ENCODE measurements at places on chromosomes 12 and 14.

DNA sequence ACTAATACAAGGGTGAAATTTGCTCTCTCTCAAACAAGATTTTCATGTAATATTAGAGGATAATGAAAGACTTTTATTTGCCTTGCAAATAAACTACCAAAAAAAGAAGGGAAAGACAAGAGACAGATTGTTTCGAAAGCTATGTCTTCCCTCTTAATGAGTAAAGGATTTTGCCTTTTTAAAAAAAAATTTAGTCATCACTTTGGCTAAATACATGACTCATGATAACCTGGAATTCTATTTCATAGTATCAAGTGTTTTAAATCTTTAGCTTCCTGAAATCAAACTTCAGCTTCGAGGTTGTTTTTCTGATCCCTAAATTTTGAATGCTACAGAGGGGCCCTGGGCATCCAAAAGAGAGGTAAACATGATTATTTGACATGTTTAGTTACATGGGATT, 144.4 kb downstream of the CCDC59 start:
- no peak for DNase-seq

- DNase-seq, result peak; percentile 14
Observed at GRCh38 chr12:11650286-11651281, 1.1 kb downstream of the ETV6 start.

DNA sequence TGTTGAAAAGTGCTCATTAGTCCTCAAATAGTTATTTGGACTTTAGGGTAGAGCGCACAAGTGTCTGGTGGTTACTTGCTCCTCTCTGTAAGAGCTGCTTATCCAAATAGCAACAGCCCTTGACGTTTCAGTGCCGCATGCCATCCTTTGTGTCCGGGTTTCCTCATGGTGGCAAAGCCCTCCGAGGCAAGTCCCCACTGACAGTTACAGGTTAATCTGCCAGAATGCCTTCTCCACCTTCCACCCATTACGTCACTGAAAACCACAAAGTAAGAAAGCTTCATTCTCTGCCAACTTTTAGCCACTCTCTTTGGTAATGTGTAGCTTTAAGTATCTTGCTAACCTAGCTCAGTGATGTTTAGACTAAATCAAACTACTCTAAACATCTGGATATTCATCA, 78.6 kb downstream of the POLR3B start:
- no peak for DNase-seq

DNA sequence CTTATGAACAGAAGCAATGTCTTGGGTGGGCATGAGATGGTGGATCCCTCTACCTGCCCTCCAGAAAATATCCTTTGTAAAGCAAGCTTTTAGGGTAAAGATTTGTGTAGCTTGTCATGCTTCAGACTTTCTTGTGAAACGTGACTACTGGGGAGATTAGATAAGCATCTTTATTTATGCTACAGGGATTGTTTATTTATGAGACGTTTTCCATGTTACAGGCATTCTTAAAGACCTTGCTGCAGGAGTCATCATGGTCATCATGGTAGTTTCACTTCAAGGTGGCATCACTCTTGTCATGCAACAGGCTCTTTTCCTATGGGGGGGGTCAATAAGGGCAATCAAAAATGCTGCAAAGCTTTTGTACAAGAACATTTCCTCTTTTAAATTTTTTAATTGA, 8.2 kb upstream of the MIS18BP1 start:
- no peak for DNase-seq

DNA sequence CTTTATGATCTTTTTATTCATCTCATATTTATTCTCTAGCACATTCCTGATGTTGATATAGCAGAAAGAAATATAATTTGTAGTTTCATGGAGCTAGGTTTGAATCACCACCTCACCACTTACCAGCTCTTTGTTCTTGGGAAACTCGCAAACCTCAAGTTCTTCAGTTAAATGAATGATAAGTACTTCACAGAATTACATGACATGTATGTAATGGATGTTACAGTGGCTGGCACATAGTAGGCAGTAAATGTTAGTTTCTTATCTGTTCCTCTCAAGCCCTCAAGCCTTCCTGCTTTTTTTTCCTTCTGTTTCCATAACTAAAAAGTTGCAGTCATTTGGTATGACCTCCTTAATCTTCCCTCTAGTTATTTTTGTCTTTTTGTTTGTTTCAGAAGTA, 54.9 kb downstream of the SPATS2 start:
- no peak for DNase-seq

GRCh38 chr14:104799244-104800014, 1.5 kb upstream of the ZBTB42 start:
- DNase-seq, result no peak

DNA sequence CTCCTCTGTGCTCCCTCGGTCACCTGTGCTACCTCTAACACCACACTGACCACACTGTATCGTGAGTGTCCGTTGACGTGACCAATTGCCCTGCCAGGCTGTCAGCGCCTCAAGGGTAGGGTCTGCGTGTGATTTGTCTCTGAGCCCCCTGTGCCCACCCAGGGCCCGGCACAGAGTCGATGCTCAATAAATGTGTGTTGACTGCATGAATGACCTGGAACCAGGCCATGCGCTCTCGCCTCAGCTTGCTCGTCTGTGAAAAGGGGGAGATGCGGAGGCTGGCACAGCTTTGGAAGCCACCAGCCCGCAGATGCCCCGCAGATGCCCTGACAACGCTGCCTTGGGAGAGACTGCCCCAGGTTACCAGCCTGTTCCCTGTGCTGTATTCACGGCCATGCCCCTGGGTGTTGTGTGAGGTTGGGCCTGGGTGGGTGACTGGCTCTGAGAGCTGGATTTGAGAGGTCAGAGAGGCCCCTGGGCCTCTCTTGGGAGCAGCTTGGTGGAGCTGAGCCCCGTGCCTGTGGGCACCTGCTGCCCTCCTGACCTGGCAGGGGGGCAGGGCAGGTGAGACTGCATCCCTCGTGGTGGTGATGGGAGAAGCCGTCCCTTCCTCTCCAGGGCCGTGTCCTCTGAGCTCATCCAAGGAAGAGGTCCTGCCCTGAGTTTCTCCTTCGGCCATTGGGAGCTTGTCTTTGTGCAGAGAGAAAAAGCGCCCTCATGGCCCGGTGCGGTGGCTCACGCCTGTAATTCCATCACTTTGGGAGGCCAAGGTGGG, 43.2 kb downstream of the CYP46A1 start:
- no peak for DNase-seq

- DNase-seq, result no peak
Observed at GRCh38 chr12:109689426-109689825, 24.2 kb upstream of the FAM222A start.

DNA sequence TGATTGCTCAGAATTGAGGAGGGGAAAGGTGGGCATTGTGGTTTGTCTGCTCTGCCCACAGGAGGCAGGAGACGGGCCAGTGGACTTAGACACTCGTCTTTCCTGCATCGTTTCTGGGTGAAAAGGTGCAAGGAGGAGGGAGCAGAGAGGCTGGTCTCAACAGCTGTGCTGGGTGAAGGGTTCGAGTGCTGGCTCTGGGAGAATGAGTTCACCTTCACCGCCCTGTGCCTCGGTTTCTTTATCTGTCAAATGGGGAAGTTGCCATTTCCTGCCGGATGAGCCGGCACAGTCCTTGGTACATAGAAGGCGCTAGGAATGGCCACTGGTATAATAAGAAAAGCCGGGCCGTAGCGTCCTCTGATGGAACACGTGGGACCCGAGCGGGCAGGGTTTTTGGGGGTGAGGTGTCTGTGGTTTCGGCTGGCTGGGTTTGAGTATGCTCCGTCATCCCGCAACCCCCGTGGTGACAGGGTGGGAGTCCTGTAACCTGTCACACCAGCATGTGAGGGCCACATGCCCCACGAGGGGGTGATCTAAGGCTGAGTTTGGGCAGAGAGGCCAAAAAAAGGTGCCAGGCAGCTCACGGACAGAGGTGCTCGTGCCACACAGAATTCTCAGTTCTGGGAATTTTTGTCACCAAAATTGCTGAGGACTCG, 7.3 kb downstream of the BCL7A start:
- DNase-seq, result no peak

GRCh38 chr12:52452101-52452500, at the start of gene KRT6B:
Gene KRT6B, minus strand, starts transcription at chr12:52452146. Its CDS starts 68 bp downstream, at chr12:52452078.
- DNase-seq, result no peak

DNA sequence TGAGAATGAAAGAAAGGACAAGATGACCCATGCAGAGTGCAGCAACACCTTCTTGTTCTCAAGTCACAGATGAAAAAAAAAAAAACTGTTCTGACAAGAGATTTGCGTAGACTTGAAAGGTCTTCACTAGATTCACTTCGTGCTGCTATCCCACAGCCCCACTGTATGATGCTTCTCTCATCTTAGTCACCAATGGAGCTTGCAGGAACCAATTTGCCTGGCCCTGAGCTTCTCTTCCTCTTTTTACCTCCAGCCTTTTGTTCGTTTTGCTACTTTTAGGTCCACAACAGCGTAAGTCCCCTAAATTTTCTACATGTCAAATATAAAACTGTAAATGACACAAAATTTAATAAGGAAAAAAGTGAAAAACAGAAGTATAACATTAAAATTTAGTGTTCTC, 107.9 kb upstream of the NAP1L1 start:
- DNase-seq, result no peak

DNA sequence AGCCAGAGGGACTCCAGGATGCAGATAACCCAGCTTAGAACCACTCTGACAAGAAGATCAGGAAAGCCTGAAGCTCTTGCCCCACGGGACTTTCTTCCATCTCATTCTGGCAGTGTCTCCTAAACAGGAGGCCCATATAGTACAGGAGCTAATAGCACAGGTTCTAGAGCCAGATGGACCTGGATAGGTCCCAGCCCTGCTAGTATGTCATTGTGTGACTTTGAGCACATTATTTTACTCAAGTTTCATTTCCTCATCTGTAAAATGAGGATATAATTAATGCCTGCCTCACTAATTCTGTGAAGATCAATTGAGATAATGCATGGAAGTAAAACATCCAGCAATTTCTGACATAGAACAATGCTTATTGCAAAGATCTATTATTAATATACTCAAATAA, 66.5 kb upstream of the GZMB start:
- DNase-seq, result no peak

- no peak for DNase-seq
Observed at GRCh38 chr12:113341535-113341934, 6.6 kb upstream of the SLC8B1 start.

GRCh38 chr14:67837011-67837624, 17.5 kb downstream of the RAD51B start:
- no peak for DNase-seq

DNA sequence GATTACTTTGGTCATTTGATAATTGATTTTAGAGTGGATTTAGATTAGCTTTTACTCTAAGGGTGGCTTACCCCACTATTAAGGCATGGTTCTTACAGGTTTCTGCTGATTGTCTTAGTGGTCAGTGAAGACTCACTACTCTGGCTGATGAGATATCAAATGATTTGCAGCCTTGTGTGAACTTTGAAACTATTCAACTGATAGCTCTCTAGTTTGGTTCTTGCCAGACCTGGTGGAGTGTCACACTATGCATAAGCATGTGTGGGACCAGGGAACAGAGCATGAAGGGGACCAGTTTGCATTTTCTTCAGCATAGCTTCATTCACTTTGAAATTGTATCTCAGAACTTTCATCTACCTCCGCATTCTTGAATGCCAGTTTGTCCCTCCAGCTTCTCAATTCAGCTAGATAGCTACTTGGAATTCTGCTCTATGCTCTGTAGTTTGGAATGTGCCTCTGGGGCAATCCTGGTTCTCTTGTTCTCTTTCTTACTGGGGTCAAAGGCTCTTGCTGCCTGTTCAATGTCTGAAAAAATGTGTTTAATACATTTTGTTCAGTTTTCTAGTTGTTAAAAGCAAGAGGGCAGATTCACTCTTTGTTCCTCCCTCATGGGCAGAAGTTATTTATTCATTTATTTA, 12.7 kb downstream of the SCYL2 start:
- no peak for DNase-seq

- DNase-seq, result no peak
Observed at GRCh38 chr12:51841727-51842126, 6.8 kb downstream of the FIGNL2 start.

DNA sequence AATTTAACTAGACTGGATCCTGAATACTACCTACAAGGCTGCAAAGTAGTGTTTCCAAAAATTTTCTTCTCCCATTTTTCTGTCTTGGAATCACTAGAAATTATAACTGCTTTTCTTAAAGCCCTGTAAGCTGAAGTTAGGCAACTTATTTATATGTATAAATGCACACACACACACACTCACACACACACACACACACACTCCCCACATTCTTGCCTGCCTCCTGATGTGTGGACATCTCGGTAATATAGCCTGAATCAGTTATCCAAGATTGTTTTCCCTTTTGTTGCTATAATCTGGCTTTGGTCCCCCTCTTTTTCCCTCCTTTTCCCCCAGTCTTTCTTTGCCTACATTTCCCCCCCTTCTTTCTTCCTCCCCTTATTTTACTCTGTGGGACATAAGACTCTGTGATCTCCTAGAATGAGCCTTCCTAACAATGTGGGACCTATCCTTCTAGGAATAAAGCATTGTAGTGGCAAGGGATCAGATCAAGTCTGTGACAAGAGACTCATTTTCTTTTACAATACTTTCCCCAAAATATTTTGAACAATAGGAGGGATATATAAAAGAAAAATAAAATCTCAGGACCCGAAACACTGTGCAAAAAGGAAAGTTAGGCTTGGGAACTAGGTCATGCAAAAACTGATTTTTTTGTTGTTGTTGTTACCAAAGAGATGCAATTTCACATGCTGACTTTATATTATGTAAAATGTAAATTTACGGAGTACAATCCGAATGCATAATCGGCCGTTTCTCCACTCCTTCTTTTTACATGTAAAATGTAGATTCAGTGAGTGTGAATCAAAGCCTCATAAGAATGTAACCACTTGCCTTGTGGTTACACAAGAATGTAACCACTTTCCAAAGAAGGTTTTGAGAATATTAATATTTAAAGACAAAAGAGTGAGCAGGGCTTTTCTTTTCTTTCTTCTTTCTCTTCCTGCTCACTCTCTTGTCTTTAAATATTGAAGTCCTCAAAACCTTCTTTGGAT, 26.3 kb upstream of the CD69 start:
- no peak for DNase-seq

GRCh38 chr12:49945394-49946080, 5.0 kb upstream of the AQP2 start:
- peak; percentile 83 for DNase-seq

DNA sequence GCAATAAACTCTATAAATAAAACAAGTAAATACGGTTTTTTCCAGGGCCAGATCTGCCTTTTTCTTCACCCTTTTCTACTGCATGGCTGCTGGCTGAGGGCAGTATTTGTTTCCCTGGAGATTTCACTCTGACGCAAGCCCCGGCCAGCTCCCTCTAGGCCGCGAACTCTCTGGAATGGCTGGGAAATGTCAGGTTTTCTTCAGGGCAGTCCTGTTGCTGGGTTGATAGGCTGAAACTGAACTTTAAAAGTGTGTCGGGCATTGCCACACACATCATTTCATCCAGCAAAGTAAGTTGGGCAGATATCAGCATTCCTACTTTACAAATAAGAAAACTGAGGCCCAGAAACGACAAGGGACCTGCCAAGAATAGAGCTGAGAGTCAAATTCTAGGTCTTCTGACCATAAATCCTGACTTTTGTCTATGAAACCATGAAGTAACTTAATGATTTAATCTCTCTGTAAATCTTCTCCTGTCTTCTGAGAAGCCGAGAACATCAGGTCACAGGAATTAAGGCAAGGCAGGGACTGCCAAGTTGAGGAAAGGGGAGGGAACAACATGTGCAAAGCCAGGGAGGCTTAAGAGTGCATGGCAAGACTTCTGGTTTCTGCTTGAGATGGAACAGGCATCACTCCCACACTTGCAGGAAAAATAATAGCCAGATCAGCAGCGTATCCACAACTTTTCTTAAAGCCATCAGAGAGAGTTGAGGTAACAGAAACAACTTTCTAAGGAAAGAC, 205.0 kb upstream of the CCDC196 start:
- DNase-seq, result no peak
